ENCODE measurements at places on chromosomes 13 and 19.
A peak's percentile ranks its signal among the peaks of the same experiment; 100 is the strongest.

- no peak for DNase-seq
These were observed 1.7 kb upstream of the PLPP2 start for GRCh38 chr19:292951-293350.

DNA sequence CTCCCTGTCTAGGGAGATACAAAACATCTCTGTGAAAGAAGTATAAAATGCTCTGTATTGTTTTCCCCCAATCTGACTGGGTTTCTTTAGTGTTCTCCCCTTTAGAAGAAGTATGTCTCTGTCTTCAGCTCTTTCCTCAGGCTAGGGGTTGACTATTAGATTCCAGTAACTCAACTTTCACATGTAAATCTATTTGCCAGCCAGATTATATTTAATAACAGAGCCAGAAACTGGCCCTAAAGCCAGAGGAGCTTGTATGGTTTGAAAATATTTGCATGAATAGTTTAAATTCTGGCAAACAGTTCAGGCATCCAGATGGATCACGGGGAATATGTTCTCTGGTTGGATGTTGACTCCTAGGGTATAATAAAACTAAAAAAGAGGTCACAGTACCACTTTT lies 22.3 kb upstream of the CYSLTR2 start:
- no peak for DNase-seq

DNA sequence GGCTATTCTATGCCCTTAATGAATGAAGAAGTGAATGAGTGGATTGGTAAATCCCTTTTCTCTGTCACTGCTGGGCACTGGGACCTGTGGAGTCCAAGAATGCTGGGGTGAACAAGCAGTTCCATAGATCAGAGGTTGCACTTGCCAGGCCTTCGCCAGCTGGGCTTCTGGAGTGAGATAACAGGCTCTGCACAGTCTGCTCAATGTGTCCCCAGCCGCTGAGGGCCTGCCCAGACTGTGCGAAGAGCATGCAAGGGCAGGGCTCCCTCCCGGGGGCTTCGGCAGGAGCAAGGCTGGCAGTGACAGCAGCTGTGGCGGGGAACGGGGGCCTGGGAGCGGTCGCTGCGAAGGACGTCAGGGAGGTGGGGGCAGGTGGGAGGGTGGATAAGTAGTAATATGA lies 51.3 kb downstream of the ZNF536 start:
- no peak for DNase-seq

GRCh38 chr19:16825312-16826052 lies 3.7 kb upstream of the SIN3B start:
- peak; percentile 4 for DNase-seq

DNA sequence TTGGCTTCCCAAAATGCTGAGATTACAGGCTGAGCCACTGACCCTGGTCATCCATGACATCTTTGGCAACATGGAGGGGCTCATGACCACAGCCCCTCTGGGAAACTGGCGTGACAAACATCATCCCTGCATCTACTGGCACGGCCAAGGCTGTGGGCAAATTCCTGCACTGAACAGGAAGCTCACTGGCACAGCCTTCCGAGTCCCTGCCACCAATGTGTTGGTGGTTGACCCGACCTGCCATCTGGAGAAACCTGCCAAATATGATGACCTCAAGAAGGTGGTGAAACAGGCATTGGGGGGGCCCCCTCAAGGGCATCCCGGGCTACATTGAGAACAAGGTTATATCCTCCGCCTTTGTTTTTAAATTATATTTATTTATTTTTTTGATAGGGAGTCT lies 8.9 kb upstream of the ACP5 start:
- DNase-seq: no peak

- DNase-seq: no peak
These were observed 31.8 kb downstream of the CACNG6 start for GRCh38 chr19:54023191-54023590.

DNA sequence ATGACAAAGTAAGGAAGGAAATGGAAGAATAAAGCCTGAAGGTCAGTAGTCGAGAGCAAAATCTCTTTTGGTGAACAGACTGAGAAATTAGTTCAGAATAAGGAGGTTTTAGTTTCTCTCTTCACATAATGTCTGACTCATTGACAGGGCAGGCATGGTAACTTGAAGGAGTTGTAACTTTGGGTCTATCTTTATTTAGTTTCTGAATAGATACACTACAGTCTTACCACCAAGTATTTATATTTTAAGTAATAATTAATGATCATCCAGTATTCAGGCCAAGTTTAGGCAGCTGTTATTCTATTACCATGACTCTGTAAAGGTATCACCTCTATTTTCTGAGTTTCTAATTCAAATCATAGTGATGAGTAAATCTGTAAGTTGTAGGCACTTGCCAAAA lies 219.9 kb downstream of the SPRY2 start:
- no peak for DNase-seq

GRCh38 chr13:73822668-73823592 lies 311.3 kb downstream of the KLF12 start:
- DNase-seq: no peak

DNA sequence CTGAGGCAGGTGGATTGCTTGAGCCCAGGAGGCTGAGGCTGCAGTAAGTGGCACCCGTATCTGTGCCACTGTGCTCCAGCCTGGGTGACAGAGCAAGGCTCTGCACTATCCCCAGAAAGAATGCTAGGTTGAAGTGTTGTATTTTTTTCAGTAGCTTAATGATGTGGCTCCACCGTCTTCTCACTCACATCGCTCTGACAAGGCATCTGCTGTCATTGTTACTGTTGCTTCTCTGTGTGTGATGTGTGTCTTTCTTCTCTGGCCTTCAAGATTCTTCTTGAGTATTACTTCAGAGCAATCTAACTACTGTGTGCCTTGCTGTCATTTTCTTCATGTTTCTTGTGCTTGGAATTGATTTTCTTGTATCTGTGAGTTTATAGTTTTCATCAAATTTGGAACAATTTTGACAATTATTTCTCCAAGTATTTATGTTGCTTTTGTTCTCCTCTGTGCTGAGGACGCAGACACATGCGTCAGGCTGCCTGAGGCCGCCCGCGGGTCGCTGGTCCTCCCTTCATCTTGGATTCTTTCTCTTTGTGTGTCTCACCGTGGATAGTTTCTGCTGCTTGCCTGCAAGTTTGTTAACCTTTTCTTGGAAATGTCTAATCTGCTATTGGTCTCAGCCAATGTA lies 10.8 kb downstream of the ADPRHL1 start:
- DNase-seq: no peak

DNA sequence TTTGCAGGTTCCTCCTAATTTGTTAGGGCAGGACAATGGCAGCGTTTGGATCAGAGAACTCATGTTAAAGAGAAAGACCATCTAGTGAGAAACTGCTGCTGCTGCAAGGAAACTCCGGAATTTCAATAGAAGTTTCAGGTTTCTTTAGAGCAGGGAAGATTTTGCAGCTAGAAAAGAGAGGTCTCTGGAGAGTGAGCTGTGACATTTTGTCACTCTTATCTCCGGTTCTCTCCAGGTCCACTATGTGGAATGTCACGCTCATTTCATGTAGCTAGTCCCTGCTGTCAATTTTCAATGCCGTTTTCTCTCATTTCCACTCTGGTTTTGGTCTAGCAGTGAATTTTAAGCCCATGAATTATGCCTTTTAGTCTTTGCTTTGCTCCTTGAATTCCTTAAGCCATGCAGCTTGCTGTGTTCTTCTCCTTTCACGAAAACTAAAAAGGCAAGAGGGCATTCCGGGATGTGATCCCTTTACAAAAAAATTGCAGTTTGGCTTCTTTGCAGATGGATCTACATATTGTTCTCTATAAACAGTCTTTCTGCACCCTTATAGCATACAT lies 46.7 kb upstream of the POSTN start:
- no peak for DNase-seq

DNA sequence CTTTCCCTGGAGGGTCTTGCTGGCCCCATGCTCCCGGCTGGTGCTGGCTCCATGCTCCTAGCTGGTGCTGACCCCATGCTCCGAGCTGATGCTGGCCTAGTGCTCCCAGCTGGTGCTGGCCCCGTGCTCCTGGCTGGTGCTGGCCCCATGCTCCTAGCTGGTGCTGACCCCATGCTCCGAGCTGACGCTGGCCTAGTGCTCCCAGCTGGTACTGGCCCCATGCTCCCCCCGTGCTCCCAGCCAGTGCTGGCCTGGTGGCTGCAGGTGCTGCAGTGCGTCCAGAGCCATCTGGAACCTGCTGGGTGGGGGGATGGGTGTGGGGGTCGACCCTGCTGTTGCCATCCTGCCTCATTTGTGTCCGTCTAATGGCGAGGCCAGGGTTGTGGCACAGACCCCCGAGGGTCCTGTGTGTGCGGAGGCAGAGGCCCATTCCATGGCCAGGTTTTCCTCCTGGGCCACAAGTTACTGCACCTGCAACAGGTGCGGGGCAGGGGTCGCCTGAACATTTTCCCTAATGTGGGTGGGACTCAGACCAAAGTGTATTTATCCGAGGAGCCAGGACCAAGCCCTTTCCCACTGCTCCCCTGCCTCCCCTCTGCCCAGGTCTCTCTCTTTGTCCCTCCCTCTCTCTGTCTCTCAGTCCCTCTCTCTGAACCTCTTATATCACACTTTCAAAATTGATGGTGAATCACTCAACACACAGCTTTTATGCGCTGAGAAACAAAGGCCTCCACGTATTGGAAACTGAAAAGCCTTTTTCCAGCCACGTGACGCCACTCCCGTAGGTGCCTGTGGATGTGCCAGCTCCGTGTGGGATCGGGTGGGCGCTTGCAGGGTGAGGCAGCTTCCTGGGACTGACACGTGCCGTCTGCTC lies 45.1 kb downstream of the MCF2L start:
- no peak for DNase-seq

DNA sequence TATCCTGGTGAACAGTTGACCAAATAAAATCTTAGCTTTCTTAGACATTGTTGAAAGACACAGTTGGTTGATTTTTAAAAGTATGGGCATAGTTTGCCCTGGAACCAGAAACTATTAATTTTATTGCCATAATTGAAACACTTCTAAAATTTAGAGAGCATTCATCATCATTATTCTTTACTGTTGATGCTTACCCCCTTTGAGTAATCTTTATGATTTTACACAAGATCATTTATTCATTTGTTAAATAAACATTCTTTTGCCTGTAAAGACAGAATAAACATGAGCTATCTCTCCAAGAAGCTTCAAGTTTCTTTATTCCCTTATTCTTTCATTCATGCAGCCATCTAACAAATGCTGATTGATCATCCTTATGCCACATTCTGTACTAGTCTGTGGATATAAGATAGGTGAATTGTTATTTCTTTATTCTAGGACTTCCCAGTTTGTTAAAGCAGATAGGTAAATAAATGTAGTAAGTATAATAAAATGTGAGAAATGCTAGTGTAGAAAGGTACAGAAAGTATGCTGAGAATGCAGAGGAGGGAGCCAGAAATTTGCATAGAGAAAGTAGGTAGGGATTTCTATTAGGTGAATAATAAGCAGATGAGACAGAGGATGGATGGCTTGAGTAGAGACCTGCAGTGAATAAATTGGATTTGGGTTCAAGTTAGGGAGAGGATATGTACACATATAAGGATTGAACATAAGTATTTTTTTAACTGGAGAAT lies 8.2 kb downstream of the SERTM1 start:
- DNase-seq: no peak

GRCh38 chr13:29507356-29507755 lies 88.1 kb downstream of the SLC7A1 start:
- peak; percentile 81 for DNase-seq

DNA sequence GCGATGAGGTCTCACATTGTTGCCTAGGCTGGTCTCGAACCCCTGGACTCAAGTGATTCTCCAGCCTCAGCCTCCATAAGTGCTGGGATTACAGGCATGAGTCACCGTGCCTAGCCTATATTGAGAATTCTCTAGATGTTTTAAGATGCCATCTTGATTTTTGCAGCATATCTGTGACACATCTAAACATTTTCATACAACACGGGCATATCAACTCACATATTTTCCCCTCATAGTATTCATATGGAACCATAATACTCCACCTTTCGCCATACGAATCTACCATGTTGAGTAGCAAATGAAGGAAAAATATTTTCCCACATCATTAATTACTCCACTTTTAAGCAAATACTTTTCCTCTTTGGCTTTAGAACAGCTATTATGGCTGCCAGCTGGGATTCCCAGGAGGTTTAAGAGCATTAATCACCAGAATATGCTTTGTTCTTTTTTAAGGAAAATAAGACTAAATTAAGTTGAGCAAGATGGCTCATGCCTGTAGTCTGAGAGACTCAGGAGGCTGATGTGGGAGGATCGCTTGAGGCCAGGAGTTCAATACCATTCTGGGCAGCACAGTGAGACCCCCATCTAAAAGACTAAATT lies 56.9 kb upstream of the GTF2F2 start:
- DNase-seq: no peak

- DNase-seq: no peak
These were observed 69.9 kb upstream of the KCTD15 start for GRCh38 chr19:33726756-33727155.

GRCh38 chr13:47303626-47304025 lies 406.8 kb upstream of the HTR2A start:
- no peak for DNase-seq

DNA sequence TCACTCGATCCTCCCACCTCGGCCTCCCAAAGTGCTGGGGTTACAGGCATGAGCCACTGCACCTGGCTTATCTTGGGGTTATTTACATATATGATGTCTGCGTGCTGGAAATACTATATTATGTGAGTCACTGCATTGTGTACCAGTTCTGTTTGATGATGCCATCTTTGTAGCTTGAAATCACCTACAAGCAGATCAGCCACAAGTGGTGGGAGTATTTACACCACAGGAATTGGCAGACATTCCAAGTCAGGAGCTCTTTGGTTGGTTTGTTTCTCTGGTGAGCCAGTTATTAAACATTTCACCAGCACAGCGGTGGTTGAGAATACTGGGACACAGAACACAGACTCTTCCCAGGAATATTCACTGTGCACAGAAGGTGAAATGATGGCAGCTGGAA lies 4.5 kb upstream of the TIMM44 start:
- no peak for DNase-seq

- DNase-seq: no peak
These were observed 109.5 kb upstream of the MBNL2 start for GRCh38 chr13:97112446-97113152.

DNA sequence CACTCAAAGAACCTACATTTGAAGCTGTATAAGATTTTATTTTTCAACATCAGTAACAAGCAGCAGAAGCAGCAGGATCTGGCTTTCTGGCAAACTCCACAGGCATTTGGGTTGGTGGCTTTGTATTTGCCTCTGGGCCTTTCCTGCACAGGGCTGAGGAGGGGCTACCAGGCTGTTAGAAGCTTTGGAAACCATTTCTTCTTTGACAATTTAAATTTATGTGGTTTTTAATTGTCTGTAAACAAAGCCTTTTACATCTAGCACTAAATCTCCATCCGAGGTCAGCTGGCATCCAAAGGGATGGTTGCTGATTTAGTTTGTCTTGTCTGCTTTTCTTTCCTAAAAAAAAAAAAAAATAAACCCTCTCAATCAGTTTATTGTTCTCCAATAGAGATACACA lies 127.5 kb upstream of the OBI1 start:
- peak; percentile 55 for DNase-seq

DNA sequence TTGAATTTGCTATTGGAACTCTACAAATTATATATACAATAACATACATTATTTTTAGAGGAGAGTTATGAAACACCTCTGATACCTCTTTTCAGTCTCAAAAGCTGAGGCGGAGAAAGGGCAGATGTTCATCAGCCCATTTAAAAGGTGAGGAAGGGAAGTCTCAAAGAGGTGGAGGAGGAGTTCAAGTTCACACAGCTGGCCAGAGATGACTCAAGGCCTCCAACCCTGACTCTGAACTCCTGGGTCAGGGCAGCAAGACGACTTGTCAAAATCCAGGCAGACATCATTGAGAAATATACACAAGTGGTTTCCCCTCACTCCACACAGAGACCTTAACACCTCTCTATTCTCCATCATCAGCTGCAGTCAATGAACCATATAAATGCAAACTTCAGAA lies 2.1 kb downstream of the SIAH3 start:
- no peak for DNase-seq

All from NCI-H2081 (cell line).